Fibroblast of villous mesenchyme (primary cell): ENCODE measurements at places on chromosomes 4 and X. TPM values are rescaled to one million over a fixed set of nuclear protein-coding genes. Genes with fewer than 3 reads are reported as not detected.

GRCh38 chrX:17580539-17581152 lies 156.6 kb upstream of the SCML1 start:
- DNase-seq: peak; percentile 72

- DNase-seq: peak; percentile 21
Measured at GRCh38 chr4:156298230-156298629, 344.6 kb upstream of the CTSO start.

- DNase-seq: no peak
Measured at GRCh38 chrX:129636175-129636681, 18.5 kb downstream of the APLN start.

DNA sequence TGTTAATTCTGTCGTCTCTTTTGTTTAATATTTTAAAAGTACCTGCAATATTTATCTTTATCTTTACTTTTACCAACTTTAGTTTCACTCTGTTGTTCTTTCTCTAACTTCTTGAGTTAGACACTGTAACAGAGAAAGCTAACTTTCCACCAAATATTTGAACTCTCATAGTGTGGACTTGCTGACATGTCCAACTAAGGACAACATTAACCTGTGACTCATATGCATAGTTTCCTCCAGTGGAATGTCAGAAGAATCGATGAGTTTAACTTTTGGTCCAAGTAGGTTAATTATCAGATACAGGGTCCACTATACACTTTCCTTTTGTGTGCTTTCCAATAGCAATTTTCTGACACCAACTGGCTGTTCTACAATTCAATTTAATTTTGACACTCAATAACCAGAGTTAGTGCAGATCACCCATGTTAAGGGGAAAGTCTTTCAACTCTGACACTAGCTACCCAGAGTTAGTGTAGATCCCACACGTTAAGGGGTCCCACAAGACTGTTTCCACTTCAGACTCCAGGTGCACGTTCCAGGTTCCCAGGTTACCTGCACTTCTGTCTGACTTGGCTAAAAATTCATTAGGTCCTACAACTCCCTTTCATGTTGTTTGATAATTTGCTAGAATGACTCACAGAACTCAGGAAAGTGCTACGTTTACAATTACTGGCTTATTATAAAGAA lies 559.0 kb upstream of the AMOT start:
- DNase-seq: no peak

DNA sequence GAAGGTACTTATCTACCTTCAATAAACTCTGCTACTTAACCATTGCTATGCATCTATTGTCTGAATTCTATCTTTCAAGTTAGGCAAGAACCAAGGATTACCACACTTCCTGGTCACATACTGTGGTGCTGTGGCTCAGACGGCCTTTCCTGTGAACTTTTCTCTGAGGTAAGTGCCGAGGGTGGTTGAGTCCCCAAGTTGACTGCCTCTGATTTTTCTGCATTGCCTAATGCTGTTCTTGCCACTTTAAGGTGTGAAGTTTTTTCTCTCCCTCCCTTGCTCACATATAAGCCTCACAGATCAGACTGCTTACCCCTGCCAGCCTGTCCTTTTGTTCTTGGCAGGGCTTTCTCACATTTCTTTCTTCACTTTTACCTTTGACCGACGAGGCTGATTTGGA lies 348.0 kb upstream of the POU3F4 start:
- no peak for DNase-seq

GRCh38 chr4:170089274-170089667 lies 485 bp downstream of the AADAT start:
- peak; percentile 40 for DNase-seq

DNA sequence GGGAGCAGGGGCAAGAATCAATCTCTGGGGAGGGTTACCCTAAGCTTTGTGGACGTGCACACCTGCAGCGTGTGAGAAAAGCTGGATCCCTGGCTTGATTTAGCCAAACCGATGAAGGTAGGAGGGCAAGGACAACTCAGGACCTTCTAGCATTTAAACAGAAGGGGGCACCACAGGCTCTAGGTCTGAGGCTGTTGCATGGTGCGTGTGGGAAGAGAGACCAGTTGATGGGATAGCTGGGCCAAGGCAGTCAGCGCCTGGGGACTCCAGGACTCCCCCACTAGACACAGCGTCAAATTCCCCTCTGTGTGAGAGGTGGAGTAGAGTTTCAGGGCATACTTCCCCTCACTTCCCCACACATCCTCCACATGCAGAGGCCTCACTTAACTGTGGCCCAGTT lies 4.3 kb downstream of the GABRQ start:
- DNase-seq: peak; percentile 6

The RASL11B gene
- 0.43 and 1.3 TPM in 2 replicates for total RNA-seq

DNA sequence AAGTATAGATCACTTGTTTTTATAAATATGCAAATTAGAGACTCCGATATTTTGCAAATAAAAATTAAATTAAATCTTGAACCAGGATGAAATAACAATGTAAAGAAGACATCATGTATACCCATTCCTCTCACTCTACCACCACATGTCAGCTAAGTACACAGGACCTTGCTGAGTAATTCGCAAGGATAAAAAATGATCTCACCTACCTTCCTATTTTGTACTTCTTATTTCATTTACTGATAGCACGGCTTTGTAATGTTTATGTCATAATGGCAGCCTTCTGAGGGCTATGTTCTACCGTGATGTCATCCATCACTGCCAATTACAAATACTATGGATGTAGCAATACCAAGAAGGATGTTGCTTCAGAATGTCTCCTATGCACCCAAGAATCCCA lies 10.9 kb upstream of the SMR3B start:
- DNase-seq: no peak

- DNase-seq: peak; percentile 18
Measured at GRCh38 chrX:51608126-51608525, 10.6 kb downstream of the CENPVL3 start.

DNA sequence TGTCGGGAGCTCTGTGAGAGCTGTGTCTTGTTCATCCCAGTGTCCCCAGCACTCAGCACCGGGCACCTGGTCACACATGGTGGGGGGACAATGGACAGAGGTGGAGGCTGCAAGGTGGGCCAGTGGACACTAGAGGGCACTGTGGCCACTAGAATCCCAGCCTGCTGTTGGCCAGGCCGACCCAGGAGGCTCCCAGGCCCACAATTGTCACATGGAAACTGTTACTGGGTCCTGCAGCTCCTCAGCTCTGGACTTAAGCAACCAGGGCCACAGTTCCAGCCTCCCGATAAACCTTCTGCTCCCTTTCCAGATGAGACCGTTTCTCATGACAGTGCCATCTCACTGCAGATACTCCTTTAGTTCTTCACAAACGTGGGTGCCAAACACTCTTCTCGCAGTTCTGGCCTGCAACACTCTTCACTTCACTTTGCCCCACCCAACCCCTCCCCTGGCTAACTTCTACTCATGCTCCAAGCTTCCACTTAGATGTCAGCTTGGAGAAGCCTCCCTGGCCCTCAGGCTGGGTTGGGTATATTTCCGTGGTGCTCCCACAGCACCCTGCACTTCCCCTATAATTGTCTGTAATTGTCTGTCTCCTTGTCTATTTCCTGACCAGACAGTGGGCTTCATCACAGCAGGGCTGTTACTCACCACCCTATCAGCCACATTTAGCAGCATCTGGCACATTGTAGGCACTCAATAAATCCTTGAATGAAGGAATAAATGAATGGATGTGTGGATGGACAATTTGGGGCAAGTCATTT lies 3.5 kb upstream of the IQSEC2 start:
- no peak for DNase-seq

GRCh38 chrX:119753639-119754257 lies 4.6 kb upstream of the SOWAHD start:
- peak; percentile 49 for DNase-seq

DNA sequence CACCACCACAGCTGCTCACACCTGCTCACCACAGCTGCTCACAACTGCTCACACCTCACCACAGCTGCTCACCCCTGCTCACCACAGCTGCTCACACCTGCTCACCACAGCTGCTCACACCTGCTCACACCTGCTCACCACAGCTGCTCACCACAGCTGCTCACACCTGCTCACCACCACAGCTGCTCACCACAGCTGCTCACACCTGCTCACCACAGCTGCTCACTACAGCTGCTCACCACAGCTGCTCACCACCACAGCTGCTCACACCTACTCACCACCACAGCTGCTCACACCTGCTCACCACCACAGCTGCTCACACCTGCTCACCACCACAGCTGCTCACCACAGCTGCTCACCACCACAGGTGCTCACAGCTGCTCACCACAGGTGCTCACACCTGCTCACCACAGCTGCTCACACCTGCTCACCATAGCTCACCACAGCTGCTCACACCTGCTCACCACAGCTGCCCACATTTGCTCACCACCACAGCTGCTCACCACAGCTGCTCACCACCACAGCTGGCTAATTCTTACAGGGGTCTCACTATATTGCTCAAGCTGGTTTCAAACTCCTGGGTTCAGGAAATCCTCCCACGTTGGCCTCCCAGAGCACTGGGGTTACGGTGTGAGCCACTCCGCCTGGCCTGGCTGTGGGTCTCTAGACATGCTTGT lies 30.4 kb upstream of the CPLX1 start:
- DNase-seq: no peak

DNA sequence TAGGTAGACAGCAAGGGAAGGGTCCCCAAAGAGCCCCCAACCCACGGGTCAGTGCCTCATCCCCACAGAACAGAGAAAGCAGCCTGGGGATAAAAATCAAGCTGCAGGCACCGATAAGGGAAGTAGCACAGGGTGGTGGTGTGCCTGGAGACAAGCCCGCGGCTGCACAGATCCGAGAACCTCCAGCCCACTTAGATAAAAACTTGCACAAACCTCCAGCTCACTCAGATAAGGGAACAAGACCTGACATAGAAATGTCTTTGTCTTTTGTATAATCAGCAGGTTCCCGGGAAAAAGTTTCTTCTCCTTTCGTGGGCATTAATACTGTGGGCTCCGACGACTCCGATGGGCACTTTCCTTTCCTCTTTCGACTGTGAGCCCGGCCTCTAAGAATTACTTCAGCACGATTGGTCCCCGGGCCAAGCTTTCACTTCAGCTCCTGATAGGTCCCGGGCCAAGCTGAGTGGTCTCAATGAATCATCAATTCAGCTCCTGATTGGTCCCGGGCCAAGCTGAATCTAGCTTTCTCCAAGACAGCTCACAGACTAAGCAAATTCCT lies 32.4 kb downstream of the PRDX4 start:
- peak; percentile 34 for DNase-seq

- no peak for DNase-seq
Measured at GRCh38 chr4:7722766-7723387, 216.8 kb downstream of the AFAP1 start.

DNA sequence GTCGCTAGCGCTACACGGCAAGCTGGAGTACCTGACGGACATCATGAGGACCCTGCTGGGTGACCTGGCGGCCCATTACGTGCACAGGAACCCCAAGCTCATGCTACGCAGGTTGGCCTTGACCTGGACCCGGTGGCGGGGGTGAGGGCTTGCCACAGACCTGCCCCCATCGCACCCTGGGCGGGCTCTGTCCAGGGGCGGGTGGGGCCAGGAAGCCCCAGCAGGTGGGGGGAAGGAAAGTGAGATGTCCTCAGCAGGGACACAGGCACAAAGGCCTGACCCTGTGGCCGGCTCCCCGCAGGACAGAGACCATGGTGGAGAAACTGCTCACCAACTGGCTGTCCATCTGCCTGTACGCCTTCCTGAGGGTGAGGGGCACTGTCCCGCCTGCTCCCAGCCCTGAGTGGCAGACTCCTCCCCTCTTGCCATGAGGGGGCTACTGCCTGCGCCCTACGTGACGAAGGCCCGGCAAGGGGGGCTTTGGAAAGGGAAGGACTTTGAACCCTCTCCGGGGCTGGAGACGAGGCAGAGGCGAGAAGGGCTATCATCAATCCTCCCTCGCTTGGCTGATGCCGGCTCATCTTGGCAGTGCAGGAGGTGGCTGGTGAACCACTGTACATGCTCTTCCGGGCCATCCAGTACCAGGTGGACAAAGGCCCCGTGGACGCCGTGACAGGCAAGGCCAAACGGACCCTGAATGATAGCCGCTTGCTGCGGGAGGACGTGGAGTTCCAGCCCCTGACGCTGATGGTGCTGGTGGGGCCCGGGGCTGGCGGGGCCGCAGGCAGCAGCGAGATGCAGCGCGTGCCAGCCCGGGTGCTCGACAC lies 5.3 kb upstream of the SRPK3 start:
- no peak for DNase-seq

The CLDN34 gene
- total RNA-seq: under 0.01 TPM in 1 of 2 replicates, not detected in the other

DNA sequence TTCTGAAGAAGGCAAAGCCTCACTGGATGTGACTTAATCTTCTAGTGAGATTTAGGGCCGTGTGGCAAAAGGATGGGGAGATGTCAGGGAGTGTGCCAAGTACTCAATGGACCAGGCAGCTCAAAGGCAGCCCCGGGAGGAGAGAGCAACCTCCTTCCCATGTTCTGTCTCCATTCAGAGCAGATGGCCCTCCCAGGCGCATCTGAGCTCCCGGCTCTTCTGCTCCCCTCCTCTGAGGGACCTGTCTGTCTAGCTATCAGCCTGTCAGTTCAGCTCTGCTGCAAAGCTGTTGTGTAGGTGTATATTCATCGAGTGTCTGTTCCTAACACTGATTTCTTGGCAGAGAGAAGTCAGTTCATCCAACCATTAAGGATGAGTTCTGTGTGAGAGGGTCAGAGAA lies 10.9 kb upstream of the PORCN start:
- no peak for DNase-seq

The KIF4A gene
- total RNA-seq: 8.1 and 10.8 TPM in 2 replicates

The FOXR2 gene
- not detected in 2 replicates for total RNA-seq

GRCh38 chr4:36841583-36842326 lies 402.8 kb upstream of the NWD2 start:
- DNase-seq: no peak

DNA sequence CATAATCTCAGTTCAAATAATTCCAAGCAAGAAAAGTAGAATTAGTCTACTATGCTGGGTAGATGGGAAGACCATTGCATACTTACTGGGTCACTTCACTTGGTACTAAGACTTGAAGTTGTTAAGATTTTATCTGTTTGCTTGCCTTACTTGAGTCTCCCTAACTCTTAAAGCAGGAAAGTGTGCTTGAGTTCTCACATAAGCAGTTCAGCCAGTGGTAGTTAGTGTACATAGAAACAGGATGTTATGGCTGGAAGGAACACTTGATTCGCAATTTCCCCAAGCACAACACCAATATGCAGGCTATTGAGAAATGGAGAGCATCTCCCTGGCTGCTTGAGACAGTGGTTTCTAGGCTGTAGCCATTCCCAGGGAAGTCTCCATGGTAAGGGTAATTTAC lies 176.1 kb downstream of the MSL3 start:
- no peak for DNase-seq

- peak; percentile 49 for DNase-seq
Measured at GRCh38 chr4:25925486-25926201, 11.6 kb downstream of the SMIM20 start.

The GPC3 gene
- total RNA-seq: 0.32 TPM in 1 of 2 replicates, not detected in the other

- peak; percentile 9 for DNase-seq
Measured at GRCh38 chr4:158871335-158871724, 102.5 kb downstream of the FNIP2 start.

The ZNF630 gene
- 0.32 and 3.0 TPM in 2 replicates for total RNA-seq

DNA sequence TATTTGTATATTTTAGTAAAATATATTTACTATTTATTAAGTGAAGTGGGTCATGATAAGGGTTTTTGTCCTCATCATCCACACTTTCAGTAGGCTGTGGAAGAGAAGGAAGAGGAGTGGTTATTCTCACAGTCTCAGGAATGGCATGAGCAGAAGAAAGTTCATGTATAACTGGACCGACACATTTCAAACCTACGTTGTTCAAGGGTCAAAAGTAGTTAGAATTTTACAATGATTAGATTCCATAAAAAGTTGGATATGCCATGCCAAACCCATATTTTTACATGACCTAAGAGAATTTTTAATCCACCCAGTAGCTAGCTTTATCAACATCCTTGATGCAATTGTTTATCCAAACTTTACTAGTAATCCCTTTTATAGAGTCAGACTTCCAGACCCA lies 15.6 kb upstream of the MAGEA8 start:
- DNase-seq: peak; percentile 4

- no peak for DNase-seq
Measured at GRCh38 chr4:24971192-24971591, 58.4 kb upstream of the CCDC149 start.

The SHROOM3 gene
- total RNA-seq: 27.6 and 40.9 TPM in 2 replicates
